ENCODE measurements at places on chromosomes 6 and 20. TPM values are rescaled to one million over a fixed set of nuclear protein-coding genes. Genes with fewer than 3 reads are reported as not detected.

Gene PTCHD4
- total RNA-seq: 28.1 TPM

Gene RNF144B
- total RNA-seq: 2.9 TPM

Gene CLDN20
- total RNA-seq: not detected

Gene HLA-G
- total RNA-seq: not detected

Gene SYNGAP1
- 35.1 TPM for total RNA-seq

All from frontal cortex (tissue), 4 donors.